ENCODE measurements at places on chromosomes 1 and 21.
A peak's percentile ranks its signal among the peaks of the same experiment; 100 is the strongest.

DNA sequence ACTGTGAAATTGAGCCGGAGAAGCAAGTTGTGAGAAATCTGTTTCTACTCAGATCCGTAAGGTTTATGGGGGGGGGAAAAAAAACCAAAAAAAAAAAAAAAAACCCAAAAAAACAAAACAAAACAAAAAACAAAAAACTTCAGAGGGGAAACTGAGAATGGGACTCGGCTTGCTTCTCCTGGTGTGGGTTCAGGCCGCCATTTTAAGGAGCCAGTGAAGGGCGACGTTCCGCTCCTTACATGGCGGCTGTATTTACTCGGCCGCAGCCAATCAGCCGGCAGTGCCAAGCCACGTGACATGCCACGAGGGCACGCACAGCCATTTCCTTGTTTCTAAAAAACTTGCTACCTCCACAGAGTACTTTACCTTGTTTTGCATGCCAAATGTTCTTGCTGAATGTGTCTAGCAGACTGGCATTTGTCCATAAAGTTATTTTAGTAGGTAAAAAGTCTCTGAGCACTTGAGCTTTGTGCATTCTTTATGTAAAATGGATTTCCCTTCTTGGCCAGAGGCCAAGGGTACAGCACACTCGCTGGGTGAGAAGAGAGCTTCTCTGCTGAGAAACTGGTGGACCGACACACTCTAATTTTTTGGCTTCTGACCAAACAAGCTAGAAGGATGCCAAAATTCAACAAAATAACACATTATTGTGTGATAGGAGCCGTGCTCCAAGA is 101.8 kb downstream of the NFIA start:
- DNase-seq = peak; percentile 74

- peak; percentile 40 for DNase-seq
Observed at GRCh38 chr1:70475023-70475422, 64.0 kb downstream of the CTH start.

GRCh38 chr1:67058242-67058641 is 4.3 kb upstream of the SLC35D1 start:
- no peak for DNase-seq

- no peak for DNase-seq
Observed at GRCh38 chr21:44596068-44596725, 3.9 kb upstream of the KRTAP10-6 start.

DNA sequence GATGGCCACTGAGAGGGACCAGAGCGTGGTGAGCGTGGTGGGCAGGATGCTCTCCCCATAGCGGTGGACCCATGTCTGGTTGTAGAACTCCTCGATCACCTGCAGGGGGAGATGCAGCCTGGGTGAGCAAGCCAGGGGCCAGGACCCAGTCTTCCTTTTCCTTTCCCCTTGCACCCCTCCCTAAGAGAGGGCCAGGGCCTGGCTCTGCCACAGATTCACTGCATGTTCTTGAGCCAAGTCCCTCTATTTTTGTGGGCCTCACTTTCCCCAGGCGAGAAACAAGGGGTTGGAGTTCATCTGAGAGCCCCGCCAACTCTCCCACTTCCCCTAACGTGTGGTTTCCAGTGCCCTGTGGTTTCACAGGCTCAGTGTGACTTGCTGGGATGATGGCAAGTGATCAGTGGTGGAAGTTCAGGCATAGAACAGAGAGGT is 27.5 kb downstream of the SLC2A1 start:
- DNase-seq = peak; percentile 64

GRCh38 chr1:198686069-198686728 is 47.4 kb downstream of the PTPRC start:
- DNase-seq = peak; percentile 39

GRCh38 chr1:170682169-170682568 is 18.2 kb downstream of the PRRX1 start:
- DNase-seq = no peak

DNA sequence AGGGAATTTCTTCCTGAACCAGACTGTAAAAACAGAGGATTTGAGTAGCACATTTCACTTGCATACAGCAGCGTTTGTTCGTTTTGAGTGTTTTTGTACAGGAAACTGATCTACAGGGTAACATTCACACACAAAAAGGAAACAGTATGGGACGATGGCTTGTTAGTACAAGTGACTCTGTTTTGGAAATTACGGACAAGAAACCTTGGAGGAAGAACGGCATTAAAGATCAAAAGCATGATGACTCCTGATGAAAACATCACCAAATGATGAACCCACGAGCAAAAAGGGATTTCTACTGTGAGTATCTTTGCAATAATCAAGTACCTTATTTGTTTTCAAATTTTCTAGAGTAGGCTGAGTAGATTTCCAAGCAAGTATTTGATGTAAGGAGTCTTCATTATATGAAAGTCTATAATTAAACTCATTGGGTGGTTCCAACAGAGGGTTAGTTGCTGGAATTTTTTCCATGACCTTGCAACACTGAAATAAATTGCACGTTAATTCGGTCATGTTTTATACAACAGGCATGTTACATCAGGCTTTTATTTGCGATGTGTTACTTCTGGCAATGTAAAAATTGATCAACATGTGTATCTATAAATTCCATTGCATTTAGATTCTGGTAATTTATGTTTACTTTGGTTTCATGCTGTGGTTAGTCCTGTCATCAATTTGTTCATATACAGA is 76.7 kb upstream of the KCNK2 start:
- DNase-seq = no peak

DNA sequence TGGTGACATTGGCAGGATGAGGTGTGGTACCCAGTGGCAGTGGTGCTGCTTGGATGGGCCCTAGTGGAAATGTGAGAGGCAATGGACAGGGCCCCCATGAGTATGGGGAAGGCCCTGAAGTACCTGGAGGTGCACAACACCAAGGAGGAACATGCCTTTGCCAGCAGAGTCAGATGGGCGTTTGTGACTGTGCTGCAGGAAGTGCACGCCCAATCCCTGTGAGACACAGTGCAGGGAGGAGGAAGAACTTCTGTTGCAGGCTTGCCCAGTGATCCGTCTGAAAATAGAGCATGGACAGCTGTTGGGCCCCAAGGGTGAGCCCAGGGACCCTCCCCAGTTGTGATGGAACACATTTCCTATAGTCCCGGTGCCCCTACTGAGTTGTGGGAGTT is 42.7 kb downstream of the GJA5 start:
- DNase-seq = no peak

DNA sequence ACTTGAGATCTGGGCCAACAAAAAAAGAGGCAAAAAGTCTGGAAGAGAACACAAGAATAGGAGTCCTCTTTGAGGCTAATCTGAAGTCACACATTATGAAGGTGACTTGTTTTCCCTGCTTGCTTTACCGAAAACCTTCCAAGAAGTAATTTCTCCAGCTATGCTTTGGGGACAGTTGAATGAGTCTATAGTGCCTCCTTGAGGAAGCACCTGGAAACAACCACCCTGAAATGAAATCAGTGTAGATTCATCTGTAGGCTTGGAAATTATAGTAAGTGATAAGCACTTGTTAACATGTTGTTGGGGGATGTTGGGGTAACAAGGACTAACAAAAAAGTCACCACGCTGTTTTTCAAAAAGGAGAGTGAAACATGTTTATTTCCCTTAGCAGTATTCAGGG is 23.4 kb upstream of the RPTN start:
- no peak for DNase-seq

DNA sequence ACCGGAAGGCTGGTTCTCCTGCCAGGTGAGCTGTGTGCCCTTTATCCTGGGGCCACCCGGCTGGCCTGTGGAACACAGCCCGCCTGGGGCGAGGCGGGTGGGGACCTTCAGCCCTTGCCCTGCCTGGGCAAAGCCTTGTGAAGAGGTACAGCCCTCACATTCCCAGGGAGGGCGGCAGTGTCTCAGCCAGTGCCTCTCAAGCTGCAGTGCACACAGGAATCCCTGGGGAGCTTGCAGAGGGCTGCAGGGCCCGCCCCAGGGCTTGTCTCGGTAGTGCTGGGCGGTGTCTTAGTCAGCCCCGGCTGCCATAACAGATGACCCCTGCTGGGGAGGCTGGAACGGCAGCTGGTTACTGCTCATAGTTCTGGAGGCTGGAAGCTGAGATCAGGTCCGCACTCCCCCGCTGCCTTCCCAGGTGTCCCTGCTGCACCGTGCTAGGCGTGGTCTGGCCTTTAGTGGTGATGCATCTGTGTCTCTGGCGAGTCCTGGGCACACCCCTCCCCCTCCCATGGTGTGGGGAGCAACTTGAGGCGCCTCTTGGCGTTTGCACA is 12.6 kb downstream of the DFFB start:
- no peak for DNase-seq

- DNase-seq = no peak
Observed at GRCh38 chr1:6191968-6192367, 7.4 kb downstream of the RPL22 start.

DNA sequence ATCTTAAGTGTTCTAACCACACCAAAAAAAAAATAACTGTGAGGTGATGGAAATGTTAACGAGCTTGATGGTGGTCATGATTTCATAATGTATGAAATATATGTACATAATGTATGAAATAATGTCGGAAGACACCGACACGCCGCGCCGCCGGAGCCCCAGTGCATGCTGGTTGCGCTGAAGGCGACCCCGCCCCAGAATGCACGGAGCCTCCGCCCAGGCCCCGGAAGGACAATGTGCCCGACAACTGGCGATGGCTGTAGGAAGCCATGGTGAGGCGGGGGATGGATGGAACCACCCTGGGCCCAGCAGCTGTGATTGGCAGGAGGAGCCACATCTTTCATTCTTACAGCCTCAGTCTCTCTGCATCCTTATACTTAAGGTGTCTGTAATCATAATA is 7.4 kb downstream of the OR2T10 start:
- no peak for DNase-seq

DNA sequence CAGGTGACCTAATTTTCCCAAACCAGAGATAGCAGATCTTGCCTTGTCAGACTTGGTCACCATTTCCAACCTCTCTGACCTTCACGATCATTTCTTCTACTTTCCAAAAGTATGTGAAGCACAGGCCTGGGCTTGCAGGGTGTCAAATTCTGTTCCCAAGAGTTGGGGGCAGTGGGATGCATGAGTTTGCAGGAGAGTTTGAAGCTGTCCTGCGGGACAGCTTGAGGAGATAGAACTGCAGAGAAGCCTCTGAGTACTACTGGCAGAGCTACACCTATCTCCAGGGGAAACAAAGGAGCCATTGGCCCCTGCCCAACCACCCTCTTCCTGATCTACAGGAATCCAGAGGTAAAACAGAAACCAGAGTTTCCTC is 11.3 kb downstream of the TXNIP start:
- no peak for DNase-seq

GRCh38 chr1:234535218-234535617 is 56.2 kb upstream of the TARBP1 start:
- no peak for DNase-seq

DNA sequence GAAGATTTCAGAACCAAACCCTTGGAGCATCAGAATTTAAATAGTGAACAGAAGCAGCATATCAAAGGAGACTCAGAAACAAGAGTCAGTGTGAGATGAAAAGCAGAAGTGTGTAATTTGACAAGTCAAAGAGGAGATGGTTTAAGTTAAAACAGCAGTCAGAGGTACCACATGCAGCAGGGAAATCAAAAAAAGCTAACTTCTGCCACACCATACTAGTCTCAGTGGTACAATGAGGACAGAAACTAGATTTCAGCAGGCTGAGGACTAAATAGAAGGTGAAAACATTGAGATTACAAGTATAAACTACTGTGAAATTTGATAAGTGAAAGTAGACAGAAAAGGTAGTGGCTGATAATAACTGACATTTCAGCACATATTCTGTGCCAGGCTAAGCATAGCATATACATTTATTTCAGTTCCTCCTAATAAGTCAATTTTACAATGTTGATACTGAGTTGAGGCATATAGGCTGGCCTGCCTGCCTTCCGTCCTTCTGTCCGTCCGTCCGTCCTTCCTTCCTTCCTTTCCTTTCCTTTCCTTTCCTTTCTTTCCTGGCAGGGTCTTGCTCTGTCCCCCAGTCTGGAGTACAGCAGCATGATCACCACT is 12.6 kb downstream of the SUCO start:
- DNase-seq = no peak

DNA sequence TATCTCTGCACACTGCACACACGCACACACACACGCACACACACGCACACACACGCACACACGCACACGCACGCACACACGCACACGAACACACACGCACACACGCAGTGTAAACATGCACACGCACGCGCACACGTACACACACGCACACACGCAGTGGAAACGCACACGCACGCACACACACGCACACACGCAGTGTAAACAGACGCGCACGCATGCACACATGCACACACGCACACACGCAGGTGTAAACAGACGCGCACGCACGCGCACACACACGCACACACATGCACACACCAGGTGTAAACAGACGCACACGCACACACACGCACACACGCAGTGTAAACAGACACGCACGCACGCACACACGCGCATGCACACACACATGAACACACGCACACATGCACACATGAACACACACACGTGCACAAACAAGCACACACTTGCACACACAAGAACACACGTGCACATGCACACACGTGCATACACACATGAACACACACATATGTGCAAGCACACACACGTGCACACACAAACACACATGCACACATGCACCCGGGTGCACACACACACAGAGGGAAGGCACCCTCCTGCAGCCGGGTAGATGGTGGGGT is 45.2 kb downstream of the PRDM16 start:
- DNase-seq = no peak

GRCh38 chr1:10509809-10510509 is 35.2 kb downstream of the PEX14 start:
- no peak for DNase-seq

DNA sequence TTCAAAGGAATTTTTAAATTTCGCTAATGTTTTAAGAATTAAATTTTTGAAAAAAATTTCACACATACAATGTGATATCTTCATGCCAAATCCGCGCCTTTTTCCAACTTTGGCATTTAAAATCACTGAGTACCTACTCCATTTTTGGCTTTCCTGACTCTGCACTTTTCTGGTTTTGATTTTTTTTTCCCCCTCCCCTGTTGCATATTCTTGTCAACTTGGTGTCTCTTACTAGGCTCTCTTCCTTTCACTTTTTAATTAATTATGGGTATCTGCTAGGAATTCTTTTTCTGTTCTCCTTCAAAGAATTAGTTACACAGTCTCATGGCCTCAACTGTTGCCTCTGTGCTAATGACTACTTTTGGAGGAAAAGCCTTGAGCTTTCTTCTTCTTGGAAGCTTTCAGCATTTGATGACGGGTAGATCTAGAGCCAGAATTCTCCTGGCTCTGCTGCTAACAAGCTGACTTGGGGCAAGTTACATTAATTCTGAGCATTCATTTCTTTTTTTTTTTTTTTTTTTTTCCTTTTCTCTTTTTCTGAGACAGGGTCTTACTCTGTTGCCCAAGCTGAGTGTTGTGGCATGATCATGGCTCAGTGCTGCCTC is 1.8 kb downstream of the AGL start:
- no peak for DNase-seq

- DNase-seq = no peak
Observed at GRCh38 chr1:161987303-161987702, 36.4 kb downstream of the OLFML2B start.

DNA sequence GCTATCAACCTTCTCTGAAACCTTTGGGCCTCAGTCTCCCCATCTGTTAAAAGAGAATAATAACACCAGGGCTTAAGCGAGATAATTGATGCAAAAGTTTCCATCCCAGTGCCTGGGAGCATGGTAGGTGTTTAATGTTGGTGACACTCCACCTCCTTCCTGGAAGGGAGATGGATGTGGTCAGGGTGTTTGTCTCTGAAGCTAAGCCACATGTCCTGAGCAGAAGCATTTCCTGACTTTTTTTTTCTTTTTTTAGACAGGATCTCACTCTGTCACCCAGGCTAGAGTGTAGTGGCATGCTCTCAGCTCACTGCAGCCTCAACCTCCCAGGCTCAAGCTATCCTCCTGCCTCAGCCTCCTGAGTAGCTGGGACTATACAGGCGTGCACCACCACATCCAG is 72.6 kb upstream of the HMGB4 start:
- DNase-seq = no peak

- no peak for DNase-seq
Observed at GRCh38 chr1:174397261-174397660, 50.5 kb upstream of the GPR52 start.

All from AG08395 (cell line).